ENCODE measurements at places on chromosomes 12 and 14.

- no peak for DNase-seq
Observed at GRCh38 chr14:92797935-92798653, 4.0 kb downstream of the GOLGA5 start.

GRCh38 chr14:88941414-88941813, 117.0 kb downstream of the TTC8 start:
- DNase-seq, result no peak

DNA sequence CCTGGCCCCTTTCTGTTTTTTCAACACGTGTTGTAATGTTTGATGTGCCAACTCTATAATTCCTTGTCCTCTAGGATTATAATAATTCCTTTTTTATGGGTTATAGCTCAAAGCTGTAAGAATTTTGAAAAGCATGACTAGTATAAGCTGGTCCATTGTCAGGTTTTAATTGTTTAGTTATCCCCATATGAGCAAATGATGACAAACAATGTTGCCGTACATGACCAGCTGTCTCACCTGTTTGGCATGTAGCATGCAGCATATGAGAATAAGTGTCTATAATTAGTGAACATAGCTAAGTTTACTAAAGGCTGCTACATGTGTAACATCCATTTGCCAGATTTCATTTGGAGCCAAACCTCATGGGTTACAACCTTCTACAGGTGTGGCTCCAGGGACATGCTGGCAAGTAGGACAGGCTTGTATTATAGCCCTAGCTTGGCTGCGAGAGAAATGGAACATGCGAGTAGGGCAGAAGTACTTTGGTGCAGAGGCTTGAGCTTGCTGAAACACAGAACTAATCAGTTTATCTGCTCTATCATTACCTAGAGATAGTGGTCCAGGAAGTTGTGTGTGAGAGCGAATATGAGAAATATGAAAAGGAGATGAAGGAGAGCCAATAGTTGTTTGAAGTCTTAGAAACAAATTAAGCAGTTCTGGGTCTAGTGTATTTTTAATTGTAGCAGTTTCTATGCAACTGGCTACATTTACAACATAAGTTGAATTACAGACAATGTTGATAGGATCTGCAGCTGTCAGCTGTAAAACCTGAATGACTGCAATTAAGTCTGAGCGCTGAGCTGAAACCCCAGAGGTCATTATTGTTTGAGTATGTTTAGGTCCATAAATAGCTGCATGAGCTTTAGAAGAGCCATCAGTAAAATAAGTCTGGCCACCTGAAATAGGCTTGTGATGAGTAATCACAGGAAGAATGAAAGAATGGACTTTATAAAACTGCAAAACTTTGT, 22.6 kb upstream of the MAPKAPK5 start:
- no peak for DNase-seq

DNA sequence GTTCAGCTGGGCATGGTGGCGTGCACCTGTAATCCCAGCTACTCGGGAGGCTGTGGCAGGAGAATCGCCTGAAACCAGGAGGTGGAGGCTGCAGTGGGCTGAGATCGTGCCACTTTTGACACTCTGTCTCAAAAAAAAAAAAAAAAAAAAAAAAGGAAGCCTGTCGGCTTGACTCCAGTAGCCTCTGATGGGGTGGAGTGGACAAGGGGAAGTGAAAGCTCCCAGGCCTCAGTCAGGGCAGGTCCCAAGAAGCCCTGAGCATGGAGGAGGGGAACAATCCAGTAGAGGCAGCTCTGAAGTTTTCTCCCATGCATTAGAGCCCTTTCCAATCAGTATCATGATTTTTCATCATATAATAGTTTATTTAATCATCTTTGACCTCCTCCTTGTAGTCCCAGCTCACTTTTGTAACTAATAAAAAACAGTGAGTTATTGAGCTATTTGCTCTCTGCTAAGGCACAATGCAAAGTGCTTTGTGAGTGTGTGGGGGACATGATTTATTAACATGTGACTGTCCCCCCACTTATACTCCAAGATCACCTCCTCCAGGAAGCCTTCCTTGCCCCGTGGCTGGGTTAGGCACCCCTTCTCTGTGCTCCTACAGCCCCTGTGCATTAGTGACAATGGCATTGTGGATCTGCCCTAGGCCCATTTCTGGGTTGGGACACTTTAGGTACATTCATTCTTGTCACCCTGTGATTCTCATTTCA, 4.7 kb upstream of the SSH1 start:
- DNase-seq, result peak; percentile 28

DNA sequence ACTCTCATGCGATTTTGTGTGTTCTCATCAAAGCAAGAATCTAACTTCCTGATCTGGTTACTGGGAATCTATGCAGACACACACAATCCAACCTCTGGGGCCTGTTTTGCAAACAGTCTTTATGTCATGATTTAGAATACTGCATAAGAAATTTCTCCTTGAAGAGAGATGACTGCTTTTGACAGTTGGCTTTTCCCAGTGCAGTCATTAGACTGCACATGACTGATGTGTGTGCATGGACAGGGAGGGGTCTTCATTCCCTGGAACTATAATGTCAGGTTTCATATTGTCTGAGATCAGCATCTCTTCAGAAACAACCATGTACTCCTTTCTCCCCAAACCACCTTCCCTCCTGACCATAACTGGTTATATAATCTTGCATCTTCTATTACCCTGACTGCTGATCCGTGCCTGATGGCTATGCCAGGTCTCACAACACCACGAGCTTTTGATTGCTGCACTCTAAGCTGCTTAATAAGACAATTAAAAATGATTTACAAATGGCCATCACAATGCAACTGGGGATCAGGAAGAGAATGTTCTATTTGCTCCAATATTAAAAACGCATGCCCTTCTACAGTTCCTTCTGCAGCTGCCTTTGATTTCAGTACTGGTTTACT, 995.4 kb downstream of the NRXN3 start:
- DNase-seq, result no peak

GRCh38 chr14:63564318-63564717, 21.1 kb upstream of the PPP2R5E start:
- no peak for DNase-seq

DNA sequence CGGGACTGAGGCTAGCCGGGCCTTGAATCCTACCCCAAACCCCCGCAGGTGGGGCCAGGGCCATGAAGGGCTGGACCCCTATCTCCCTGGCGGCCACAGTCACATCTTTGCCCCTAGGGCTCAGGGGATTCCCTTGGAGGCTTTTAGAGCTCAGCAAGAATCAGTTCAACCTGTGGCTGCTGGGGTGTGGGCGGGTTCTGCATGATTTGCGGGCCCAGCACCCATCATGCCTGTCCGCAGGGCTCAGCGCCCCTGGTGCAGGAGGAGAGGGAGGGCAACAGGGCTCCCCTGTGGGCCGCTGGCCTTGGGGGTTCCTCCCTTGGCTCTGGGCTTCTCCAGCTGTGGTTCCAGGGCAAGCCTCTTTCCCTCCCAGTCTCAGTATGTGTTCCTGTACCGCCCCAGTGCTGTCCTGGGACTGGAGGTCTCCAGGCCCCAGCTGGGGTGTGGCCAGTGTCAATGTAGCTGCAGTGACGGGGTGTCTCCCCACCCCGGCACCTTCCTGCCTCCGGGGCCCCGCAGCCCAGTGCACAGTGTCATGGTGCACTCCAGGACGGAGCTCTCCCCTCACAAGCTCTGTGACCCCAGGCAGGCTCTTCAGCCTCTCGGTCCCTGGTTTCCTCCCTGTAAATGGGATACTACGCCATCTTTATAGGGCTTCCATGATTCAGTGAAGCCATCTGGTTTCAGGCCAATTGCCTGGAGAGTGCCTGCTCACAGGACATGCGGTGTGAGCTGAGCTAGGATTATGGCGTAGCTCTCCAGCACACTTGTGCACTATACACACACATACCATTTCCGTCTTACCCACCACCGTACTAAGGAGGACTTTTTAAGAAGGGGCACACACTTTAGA, 9.9 kb upstream of the LBHD2 start:
- no peak for DNase-seq

DNA sequence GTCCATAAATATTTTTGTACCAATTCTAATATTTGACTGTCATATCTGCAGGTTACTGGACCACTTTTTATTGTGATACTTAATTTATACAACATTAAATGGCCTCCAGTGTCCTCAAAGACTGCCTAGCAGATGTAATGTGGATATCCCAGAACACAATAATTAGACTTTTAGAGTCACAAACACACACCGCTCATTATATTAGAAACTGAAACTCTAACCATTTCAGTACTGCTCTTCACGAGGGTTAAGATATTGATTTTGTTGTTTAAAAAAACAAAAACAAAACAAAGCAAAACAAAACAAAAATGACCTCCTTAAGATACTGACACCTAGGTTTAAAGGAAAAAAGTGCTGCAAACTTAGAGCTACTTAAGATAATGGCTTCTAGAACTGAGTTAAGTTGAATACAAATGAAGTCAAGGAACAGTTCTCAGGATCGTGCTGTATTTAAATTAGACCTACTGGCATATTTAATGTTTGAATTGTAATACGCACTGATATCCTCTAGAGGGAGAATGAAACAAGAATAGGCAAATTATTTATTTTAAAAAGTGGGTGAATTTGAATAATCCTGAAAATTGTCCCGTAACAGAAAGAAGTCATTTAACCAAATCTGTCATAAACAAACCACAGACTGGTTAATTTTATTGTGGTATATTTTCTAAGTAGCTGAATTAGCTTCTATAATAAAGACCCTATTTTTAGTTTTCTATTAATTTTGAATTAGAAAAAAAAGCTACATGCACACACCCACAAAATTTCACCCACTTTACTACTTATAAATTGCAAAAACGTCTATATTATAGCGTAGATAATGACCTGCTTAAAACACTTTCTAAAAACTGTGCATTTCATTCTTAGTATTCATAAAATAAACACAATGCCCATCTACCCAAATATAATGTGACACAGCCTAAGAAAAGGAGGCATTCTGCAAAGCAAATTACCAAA, 395.2 kb upstream of the DCN start:
- peak; percentile 44 for DNase-seq

GRCh38 chr14:70655110-70655826, 13.6 kb downstream of the TTC9 start:
- DNase-seq, result peak; percentile 85

GRCh38 chr14:97571866-97572555, 774.8 kb downstream of the VRK1 start:
- DNase-seq, result no peak

- peak; percentile 7 for DNase-seq
Observed at GRCh38 chr12:7374423-7375144, 69.4 kb downstream of the CD163L1 start.

DNA sequence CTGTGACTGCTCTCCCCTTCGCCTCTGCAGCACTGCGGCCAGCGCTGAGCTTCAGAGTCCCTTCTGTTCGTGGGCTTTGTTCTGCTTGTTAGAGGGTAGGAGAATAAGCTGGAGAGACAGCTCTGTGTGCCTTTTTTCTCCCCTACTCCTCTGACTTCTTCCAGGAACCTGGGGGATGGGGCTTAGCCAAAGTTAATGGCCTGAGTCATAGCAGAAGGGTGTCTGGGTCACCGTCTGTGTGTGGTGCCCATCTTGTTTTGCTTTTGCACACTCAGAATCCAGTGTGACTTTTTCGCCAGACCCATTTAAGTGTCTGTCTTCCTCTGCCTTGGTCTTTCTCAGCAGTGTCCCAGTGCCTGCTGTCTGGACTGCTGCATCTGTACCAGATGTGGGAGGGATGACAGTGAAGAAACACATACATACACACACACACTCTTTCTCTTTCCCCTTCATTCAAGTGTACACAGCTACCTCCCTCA, 3.0 kb downstream of the KIF5A start:
- DNase-seq, result no peak

DNA sequence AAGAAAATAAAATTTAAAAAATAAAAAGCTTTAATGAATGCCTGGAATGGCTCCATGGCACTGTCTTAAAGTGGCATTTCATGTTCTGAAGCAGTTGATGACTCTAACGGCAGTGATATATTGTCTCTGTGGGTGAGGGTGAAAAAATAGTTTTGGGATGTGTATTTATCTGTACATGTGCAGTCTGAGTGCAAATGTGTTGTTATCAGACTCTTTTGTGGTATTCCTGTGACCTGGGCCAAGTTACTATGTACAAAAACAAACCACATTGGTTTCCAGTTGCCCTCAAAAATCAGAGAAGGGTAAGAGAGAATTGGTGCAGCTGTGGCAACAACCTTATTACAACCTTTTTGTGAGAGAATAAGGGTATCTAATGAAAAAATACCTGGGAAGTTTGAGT, 81.7 kb upstream of the CCDC91 start:
- DNase-seq, result peak; percentile 2

- DNase-seq, result no peak
Observed at GRCh38 chr12:8564656-8565055, 24.0 kb upstream of the CLEC4E start.

GRCh38 chr14:95256002-95256775, 63.5 kb downstream of the CLMN start:
- no peak for DNase-seq

- DNase-seq, result no peak
Observed at GRCh38 chr12:51185171-51185717, 12.3 kb upstream of the TFCP2 start.

GRCh38 chr12:83052890-83053541, 366.3 kb downstream of the TMTC2 start:
- DNase-seq, result no peak

DNA sequence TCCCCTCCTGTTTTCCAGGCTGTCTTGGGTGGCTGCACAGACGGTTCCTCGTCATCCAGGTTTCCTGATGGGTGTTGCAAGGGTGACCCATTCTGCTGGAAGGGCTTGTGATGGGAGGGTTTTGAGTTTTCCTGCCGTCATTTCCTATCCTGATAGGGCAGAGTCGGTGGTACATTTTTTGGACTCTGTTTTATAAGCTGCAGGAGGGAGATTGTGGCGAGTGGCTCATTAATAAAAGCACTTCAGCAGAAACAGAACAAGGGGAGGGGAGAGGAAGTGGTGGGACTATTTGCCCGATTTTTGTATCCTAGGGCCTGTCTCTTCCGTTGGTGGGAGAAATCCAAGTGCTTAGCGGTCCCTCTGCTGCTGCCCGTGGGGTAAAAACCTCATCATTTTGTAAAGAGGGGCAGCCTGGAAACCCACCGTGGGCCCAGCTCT, 40.0 kb downstream of the TSPAN9 start:
- no peak for DNase-seq

GRCh38 chr14:56008150-56008549, 110.1 kb upstream of the PELI2 start:
- DNase-seq, result no peak

GRCh38 chr14:105337966-105338741, 23.6 kb downstream of the PACS2 start:
- DNase-seq, result no peak

DNA sequence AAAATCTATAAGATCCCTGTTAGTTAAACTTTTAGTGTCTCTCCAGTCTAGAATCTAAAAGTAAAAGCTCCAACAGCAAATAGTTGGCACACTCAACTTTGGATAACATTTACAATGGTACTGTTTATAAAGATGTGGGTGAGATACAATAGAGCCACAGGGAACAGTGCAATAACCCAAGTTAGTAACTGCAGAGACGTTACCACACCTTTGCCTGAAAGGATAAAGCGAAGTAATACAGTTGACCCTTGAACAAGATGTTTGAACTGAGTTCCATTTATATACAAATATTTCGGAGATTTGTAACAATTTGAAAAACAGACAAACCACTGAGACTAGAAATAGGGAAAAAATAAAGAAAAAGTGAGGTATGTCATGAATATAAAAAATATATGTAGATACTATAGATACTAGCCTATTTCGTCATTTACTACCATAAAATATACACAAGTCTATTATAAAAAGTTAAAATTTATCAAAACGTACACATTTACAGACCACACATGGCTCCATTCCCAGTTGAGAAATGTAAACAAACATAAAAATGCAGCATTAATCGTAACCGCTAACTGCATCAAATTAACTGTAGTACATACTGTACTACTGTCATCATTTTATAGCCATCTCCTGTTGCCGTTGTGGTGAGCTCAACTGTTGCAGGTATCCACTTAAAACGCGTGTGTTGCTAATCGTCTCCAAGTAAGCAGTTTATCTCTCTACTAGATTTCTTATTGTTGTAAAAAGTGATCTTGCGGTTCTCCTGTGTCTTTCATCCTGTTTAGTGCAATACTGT, 56.5 kb upstream of the HIF1A start:
- DNase-seq, result no peak

Measured in CD4-positive, alpha-beta T cell treated with Interleukin-10 for 1 hour (primary cell).